ENCODE measurements at places on chromosomes 16 and 17.

DNA sequence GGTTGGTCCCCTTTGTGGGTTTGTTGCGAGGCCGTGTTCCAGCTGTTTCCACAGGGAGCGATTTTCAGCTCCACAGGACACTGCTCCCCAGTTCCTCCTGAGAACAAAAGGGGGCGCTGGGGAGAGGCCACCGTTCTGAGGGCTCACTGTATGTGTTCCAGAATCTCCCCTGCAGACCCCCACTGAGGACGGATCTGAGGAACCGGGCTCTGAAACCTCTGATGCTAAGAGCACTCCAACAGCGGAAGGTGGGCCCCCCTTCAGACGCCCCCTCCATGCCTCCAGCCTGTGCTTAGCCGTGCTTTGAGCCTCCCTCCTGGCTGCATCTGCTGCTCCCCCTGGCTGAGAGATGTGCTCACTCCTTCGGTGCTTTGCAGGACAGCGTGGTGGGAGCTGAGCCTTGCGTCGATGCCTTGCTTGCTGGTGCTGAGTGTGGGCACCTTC lies 27.3 kb upstream of the STH start:
- no peak for DNase-seq

- no peak for DNase-seq
These were observed 65.1 kb upstream of the METRNL start for GRCh38 chr17:83014297-83014696.

GRCh38 chr17:45277992-45278391 lies 16.1 kb upstream of the SPATA32 start:
- DNase-seq = no peak

DNA sequence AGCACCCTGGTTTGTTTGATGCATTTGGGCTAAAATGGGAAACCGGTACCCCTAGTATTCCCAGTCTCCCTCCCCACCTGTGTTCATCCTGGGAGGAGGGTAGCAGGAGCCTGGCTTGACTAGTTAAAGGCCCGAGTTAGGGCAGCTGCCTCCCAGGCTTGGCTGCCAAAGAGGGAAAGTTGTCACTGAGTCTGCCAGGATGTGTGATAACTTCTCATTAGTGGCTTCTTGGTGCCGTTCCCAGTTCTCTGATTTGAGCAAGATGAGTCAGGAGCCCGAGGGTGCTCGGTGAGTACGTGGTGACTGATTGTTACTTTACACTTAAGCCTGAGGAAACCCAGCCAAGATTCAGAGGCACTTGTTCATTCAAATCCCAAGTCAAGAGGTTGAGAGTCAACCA lies 2.5 kb downstream of the KRT32 start:
- DNase-seq = no peak

DNA sequence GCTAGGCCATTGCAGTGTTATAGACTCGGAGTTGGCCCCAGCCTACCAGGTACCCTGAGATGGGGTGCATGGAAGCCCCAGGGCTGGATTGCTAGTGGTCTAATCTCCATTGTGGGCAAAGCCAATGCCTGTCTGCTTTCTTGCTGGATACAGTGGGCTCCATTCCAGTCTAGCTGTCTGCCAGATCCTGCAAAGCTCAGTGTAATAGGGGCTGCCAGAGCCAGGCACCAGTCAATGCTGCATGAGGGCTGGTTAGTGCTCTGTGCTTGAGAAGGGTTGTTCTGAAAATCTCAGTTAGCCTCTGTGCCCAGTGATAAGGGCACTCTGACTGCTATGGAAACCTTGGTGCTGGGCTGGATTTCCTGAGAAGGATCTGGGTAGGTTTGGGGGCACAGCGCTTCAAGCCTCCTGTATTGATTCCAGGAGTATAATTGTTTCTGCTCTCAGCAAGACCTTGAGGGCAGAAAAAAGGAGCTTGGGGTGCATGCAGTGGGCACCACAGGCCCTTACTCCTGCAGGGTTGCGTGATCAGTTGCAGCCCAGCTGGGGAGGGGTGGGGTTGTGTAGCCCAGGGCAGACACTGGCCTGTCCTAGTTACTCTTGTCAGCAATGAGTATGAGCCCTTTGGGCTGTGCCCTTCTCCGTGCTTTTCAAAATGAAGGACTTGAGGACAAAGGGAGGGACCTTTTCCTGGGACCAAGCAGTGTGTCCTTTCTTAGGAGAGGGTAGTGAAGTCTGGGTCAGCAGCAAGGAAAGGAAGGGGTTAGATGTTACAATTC lies 19.0 kb downstream of the SMPD3 start:
- DNase-seq = no peak

- DNase-seq = no peak
These were observed 29.3 kb downstream of the TBC1D16 start for GRCh38 chr17:80006339-80006720.

All from bone marrow (tissue), 2 donors.